NCI-H146 (cell line): ENCODE measurements at places on chromosomes 3 and 15.

- DNase-seq: no peak
These were observed 110.9 kb downstream of the EDEM1 start for GRCh38 chr3:5298453-5298852.

GRCh38 chr15:89864958-89865739 lies 28.6 kb downstream of the AP3S2 start:
- no peak for DNase-seq

- no peak for DNase-seq
These were observed 10.8 kb downstream of the PARL start for GRCh38 chr3:183873914-183874313.

GRCh38 chr15:68410466-68411342 lies 21.3 kb downstream of the ITGA11 start:
- DNase-seq: no peak

GRCh38 chr3:43872301-43872700 lies 181.6 kb downstream of the ABHD5 start:
- no peak for DNase-seq

DNA sequence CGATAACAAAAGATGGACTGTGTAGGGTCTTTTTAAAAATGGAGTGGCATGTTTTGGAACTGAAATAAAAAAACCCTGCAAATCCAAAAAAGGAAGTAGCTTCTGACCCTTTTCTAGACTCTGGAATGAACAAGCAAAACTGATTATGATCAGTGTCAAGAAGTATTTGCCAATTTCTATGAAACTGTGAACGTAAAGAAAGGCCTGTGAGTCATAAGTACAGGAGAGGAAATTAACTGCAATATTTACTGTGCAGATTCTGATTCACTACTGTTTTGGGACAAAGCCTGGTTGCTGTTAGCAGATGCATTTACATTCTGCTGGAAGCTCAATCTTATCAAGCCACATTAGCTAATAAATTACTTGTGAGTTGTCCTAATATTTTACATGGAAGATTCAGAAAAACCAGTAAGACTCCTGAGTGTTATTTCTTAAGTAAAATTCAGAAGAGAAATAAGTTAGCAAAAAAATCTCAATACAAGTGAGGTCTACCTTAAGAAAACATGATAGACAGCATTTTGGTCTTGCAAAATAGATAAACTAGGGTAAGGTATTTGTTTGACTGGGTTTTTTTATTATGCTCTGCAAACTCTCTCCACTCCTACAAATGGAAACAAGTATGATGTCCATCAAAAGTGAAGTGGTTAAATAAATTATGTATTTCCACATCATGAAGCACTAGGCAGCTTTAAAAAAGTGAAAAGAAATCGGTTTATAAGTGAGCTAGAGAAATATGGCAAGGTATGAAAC lies 90.2 kb upstream of the LMOD3 start:
- no peak for DNase-seq

DNA sequence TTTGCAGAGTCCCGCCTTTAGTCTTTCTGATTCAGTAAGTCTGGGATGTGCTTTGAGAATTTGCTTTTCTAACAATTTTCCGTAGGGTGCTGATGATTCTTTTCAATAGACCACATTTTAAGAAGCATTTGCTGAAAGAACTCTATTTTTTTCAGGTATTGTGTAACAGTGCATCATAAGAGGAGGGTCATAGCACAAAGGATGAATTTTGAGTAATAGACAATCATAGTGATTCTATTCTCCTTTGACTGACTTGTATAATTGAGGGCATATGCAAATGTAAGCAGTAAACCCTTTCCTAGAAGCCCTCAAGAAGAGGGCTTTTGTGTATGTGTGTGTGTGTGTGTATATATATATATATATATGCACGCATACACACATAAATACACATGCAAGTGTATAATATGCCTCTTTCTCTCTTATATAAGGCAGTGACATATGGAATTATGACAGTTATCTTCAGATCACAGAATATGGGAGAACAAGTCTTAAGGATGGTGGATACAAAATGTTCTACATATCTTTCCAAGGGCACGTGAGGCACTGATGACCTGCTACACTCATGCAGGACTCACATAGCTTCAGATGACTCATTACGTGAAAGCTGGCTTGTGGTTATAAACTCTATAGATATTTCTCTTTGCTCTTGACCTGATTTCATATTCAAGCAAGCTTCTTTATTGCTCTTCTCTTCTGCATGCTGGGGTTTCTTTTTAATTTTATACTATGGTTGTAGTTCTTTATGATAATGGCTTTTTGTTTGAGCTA lies 6.5 kb upstream of the PLSCR1 start:
- no peak for DNase-seq

DNA sequence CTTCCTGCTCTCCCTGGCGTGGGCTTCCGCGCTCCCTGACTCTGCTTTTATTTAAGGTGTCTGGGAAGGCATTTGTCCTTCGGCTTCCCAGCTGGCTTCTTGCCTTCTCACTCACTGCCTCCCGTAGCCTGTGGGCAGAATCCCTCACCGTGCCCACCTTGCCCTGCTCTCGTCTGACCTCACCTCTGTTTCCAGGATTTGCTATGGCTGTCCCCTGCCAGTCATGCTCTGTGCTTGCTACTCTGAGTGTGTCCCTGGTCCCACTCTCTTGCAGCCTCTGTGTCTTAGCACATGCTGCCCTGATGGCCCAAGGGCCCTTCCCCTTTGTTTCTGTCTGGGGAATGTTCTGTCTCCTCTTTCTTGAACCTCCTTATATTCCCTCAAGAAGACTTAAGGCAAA lies 26.2 kb downstream of the LPP start:
- no peak for DNase-seq

DNA sequence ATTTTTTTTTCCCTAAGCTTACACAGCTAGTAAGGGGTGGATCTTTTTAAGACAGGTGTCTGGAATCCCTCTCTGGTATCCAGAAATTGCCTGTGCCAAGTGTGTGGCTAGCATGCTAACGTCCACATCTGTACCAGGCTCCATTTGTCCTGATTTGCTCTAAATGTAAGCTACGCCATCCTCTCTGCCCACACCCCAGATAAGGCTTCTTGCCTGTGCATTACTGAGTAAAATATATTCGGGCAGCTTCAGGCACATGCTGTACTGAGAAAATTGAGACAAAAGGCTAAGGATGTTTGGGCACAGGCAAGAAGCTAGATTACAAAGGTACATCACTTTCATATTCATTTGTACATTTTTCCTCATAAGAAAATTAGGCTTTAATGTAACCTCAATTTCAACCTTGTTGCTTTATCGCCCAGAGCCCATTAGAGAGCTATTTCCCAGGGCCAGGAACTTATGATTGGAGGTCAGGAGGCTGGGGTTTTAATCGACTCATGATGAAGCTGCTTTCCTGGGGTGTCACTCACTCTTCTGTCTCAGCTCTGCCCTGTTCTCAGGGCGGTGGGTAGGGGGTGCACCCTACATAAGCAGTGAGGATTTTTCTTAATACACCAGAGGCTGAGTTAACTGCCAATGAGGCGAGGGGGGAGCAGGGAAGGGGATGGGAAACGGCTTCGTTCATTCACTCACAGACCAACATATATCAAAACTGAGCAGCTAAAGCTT lies 106.3 kb downstream of the RORA start:
- DNase-seq: no peak

DNA sequence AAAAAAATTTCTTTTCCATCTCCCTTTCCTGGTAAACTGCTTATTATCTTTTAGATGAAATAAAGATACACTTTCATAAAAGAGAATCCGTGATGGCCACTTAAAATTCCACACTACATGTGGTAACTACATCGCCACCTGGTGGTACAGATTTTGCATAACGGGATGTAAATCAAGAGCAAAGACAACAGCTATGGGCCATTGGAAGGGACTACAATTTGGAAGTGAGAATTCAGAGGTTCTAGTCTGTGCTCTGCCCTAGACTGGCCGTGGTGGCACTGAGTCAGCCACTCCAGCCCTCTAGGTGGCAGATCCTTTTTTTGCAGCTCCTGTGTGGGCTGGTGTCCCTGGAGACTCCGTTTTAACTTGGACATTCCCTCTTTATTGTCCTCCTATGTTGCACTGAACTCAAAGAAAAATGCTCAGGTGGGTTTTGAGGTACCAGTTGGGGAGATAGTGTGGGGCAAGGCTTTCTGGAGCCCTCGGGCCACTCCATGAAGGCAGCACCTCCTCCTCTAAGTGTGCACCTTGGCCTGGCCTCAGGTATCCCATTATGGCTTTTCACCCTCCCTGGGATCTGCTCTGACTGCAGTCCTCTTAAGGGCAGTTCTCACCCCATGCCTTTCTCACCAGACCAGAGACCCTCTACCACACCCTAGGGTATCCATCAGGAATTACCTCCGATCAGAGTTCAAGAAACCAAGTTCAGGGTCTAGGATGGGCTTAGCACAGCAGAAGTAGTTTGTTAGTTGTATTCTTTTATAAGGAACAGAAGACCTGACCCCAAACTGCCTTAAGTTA lies 54.9 kb downstream of the SPSB4 start:
- peak; percentile 91 for DNase-seq

- no peak for DNase-seq
These were observed 85.6 kb downstream of the OSBPL10 start for GRCh38 chr3:31895471-31895870.
